Renal cortical epithelial cell (primary cell): ENCODE measurements at places on chromosomes 6 and 20.

- no peak for DNase-seq
These were observed 63.2 kb downstream of the SEL1L2 start for GRCh38 chr20:13927171-13927570.

DNA sequence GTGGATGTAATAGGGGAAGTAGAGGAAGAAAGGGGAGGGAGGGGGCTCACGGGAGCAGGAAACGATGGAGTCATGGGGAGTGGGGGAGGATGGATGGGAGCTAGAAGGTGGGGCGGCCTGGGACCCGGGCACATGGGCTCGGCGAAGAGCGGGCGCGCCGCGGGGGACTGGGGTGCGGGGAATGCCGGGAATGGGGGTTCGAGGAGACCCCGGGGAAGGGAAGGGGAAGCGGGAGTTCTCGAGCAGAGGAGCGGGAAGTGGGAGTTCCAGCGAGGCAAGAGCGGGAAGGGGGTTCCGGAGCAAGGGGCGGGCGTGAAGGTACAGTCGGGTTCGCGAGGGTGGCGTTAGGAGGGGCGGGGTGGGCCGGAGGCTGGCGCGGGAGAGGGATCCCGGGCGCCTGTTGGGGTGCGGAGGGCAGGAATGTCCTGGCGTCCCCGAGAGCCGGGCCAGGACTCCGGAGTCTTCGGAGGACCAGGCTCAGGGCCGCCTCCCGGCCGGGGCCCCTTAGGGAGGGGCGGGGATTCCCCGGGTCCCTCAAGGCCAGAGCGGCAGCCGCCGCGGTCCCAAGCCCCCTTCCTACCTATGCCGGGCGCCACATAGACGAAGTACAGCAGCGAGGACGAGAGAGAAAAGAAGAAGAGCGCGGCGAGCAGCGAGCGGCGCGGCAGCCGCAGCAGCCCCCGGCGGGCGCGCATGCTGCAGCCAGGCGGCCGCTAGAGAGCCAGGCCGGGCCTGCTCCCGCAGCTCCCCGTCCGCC, 504 bp downstream of the B4GALT5 start:
- DNase-seq = no peak

DNA sequence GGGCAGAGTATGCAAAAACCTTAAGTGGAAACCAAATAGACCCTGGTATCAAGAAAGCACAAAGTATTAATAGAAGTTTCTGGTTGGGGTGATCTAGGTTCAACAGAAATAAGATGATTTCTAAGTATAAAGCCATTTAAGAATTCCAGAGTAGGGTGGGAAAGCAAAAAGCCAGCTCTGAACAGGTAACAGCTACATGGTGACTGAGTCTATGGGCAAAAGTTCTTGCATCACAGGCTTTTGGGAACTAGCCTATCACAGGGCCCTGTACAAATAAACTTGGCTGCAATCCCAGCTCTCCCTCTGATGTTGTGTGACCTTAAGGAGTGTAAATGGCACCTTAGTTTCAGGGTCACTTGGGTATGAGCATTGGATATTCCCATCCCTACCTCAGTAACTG, 5.5 kb downstream of the TCF19 start:
- DNase-seq = peak; percentile 89

- no peak for DNase-seq
These were observed 46.7 kb downstream of the RALGAPA2 start for GRCh38 chr20:20665606-20666332.

GRCh38 chr6:156525541-156525940, 251.6 kb upstream of the ARID1B start:
- no peak for DNase-seq

- peak; percentile 6 for DNase-seq
These were observed 39.4 kb upstream of the MYLIP start for GRCh38 chr6:16089232-16090062.

DNA sequence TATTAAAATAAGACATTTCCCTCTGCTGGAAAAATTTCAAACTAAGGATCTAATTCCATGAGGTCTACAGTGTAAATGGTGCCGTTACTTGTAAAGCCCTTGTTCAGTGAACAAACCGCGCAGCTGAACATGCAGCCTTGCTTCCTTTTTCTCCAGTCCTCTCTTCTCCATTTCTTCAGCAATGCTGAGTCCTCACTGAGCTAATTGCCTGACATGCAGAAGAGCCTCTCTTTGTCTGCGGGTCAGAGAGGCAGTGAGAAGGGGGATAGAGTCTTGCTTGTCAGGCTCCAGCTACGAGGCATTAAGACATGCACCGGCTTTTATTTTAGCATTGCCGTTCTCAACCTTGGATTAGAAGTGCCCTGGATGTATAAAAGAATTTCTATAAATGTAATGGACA, 25.7 kb downstream of the ZDHHC14 start:
- DNase-seq = no peak

DNA sequence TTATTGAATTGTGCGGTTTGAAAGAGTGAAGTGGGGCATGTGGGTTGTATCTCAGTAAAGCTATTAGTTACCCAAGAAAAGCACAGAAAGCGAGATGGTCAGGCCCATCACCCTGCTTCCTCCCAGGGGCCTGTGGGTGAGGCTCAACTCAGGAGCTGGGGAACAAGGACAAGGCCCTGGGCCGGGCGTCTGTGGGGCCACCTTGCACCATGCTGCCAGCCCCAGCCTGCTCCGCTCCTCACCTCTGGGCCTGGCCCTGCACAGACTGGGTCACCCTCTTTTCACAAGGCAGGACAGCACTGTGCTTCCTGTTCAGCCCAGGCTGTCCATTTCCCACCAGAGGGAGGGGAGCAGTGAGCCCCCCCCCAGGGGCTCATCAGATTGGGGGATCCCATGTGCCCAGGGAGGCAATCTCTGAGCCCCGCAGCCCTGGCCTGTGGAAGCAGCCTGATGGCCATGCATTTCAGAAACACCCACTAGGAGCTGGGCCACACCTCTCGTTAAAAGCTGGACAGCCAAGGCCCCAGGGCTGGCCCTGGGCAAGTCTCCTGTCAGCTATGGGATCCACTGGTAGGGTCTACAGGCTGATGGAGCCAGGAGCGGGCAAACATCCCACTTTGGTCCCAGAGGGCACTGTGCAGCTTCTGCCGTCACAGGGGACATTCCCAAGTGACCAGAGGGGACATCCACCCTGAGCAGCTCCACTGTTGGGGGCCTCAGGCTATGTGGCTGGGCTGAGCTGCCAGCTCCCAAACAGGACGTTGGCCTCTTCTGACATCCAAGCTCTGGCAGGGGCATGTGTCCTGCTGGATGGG, 55.9 kb downstream of the YTHDF1 start:
- DNase-seq = no peak

DNA sequence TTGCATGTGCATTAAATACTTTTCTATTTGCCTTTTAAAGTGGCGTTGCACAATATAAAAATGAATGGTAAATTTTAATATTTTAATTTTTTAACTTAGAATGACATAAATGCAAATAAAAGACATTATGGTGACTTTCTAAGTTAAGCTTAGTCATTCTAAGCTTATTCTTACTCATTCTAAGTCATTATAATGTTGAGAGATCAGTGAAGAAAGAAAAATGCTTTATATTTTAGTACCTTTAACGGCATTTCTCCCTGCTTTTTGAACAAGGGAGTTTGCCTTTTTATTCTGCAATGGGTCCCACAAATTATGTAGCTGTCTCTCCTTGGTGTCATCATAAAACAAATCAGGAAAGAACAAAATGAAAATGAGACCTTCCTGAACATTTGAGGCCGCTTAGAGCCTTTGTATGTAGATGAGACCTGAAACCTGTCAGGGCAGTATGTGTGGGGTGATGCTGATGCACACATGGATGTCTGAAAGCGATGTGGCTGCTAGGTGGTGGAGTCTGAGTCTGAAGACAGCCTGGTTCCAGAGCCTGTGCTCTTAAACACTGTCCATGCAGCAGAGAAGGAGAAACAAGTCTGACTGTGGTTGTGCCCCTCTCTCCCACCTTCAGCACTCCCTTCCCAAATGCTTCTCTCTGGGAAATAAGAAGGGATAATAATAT, 158.0 kb downstream of the PHF3 start:
- no peak for DNase-seq

DNA sequence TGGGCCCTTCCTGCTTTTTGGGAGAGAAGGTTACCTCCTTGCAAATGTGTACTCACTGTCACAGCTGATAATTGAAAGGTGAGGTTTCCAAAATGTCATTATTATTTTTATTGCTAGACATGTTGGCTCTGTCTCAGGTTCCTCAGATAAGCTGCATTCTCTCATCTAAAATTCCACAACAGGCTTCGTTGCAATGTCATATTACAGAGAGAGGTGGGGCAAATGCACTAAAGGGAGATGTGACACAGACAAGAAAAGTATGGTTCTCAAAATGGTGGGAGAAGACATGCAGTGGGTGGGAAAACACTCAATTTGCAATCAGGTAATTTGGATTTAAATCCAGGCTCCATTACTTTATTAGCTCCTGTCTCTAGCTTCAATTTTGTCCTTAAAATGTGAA, 256.4 kb upstream of the POU3F2 start:
- DNase-seq = no peak

GRCh38 chr6:44497807-44498206, 110.3 kb downstream of the CDC5L start:
- DNase-seq = no peak

GRCh38 chr6:50707652-50708300, 5.5 kb upstream of the TFAP2D start:
- DNase-seq = no peak

- DNase-seq = no peak
These were observed 623.1 kb downstream of the PHF3 start for GRCh38 chr6:64258752-64259151.

- no peak for DNase-seq
These were observed 364.9 kb upstream of the RSPO3 start for GRCh38 chr6:126753606-126754005.

- DNase-seq = no peak
These were observed 556 bp upstream of the YWHAB start for GRCh38 chr20:44884907-44885391.

- peak; percentile 35 for DNase-seq
These were observed 53.2 kb upstream of the BMP2 start for GRCh38 chr20:6714279-6714711.

DNA sequence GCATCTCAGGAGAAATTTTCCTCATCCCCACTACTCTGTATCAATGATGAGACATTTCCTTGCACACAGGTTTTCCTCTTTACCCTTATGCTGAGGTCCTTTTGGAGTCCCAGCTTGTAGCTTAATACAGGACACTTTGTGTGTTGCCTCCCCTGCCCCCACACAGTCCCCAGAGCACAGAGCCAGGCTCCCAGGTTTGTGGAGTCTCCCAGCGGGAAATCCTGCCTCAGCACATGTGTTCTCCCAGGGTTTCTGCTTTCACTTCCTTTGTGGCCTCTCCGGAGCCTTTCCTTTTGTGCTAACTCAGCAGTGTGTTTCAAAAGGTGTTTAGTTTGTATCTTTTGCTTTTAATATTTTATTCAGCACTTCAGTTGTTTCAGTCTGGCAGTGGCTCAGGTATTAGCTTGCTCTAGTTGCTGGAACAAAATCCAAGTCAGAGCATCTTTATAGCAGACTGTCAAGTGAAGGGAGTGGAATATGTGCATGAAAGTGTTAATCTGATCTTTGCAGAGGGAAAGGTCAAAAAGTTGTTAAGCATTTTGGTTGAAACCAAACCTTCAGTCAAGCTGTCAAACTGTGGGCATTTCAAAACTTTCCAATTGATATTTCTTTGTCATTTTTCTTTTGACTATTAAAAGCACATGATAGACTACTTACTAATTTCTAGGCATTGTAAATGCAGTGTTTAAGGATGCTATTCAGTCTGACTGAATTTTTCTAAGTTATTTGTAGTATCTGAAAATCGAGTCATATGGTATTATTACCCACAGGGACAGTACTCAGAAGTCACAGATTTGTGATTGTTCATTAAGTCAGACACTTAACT, 8.6 kb downstream of the SNX9 start:
- DNase-seq = no peak

GRCh38 chr20:44706301-44707017, 8.7 kb upstream of the CCN5 start:
- DNase-seq = peak; percentile 66

DNA sequence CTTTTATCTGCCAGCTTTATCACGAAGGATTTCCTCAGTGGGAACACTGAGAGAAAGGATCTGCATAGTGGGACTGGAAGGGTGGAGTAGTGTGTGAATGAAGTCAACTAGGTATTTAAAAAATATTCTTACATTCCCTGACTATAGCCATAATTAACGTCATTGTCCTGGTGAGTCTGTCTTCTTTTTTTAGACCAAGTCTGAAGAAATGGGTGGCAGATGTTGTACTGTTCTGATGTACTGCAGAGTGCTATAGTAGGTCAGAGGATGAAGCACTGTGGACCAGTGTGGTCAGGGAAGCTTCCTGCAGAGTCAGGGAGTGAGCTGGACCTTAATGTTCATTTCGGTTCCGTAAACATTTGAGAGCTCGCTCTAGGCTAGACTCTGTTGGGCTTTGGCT, 11.9 kb downstream of the TULP4 start:
- no peak for DNase-seq

- peak; percentile 76 for DNase-seq
These were observed 296.9 kb downstream of the PLCB1 start for GRCh38 chr20:8428988-8429387.

GRCh38 chr6:72464791-72465691, 156.8 kb upstream of the KCNQ5 start:
- DNase-seq = peak; percentile 72

DNA sequence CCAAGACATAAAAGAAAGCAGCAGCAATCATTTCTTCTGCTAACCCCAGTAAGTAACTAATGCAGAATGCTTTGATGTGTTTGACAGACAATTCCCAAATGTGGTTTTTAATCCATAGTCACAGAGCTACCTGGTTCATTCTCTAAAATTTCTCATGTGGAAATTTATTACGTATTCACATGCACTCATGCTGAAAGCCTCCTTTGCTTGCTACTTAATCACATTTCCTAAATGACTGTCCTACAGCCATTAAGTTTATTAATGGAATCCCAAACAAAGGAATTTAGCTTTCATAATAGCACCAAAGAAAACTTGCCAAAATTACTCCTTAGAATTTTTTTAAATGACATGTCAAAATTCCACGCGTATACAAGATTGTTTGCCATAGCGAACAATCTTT, 68.6 kb upstream of the MCHR2 start:
- DNase-seq = no peak

DNA sequence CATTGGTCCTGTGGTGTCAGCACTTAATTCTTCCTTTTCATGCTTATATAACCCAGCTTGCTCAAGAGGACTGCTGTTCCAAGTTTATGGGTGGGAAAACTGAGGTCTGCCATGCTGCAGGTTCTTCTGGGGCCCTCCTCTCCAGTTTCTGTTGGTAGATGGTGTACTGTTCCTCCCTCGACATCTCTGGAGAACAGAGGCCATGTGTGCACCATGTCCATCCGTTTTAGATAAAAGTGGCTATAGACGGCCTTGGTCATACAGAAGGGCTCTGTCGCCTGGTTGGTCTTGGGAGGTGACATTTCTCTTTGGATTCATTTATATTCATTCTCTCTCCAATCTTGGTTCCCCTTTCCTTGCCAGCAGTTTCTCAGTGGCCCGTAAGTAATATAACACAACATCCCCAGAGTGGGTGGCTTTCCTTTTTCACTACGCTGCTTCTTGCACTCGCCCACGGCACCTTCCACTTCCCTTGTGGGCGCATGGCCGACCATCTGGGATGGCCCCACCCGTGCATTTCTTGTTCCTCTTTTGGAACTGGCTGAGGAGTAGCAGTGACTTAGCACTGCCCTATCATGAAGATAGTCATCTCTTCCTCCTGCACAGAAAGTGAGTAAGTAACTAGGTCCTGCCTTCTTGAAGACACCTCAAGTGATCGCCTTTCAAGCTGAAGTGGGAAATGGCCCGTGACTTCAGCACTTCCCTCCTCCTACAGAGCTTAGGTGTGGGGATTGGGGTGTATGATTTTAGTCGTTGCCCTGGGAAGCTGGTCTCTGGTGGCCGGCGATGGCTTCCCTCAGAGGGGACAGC, 94.2 kb downstream of the RREB1 start:
- DNase-seq = peak; percentile 33

GRCh38 chr6:118875672-118876071, 18.3 kb upstream of the ASF1A start:
- no peak for DNase-seq

GRCh38 chr6:31736021-31736767, at the start of gene CLIC1:
TSS of gene CLIC1 (minus strand) at chr6:31736530. CDS start at chr6:31736300, 230 bp downstream.
- peak; percentile 69 for DNase-seq
